ENCODE measurements at places on chromosomes 2 and 18.
A peak's percentile ranks its signal among the peaks of the same experiment; 100 is the strongest.

DNA sequence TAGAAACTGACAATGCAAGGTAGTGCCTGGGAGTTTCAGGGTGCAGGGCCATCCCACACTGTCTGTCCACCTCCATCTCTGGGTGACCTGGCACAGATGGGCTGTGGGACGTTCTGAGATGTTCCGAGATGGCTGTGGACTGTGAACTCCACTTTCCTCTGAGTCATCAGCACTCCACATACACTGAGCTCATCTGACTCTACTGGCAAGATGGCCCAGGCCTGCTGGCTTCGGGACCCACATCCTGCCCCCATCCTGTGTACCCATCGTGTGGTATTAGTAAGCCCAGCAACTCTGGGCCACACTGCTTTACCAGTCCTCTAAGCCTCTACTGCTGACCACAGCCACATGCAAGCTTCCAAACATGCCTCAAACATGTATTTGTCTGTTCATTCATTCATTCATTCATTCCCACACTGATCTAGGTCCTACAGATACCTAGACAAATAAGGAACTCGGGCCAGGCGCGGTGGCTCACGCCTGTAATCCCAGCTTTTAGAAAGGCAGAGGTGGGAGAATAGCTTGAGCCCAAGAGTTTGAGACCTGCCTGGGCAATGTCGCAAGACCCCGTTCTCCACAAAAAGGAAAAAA lies 124.8 kb upstream of the CXCR4 start:
- no peak overlapping the region for H3K27ac ChIP-seq
- no peak for DNase-seq

GRCh38 chr2:97654791-97655190 lies 8.9 kb downstream of the COX5B start:
- H3K36me3 ChIP-seq: peaks cover 13% of the 10 kb centered on the region
- no peaks in the 10 kb centered on the region for H3K27me3 ChIP-seq
- no peak overlapping the region for H3K27ac ChIP-seq
- no peaks in the 10 kb centered on the region for H3K4me1 ChIP-seq
- no peak for DNase-seq

- H3K27me3 ChIP-seq: no peaks in the 10 kb centered on the region
- DNase-seq: no peak
- H3K4me1 ChIP-seq: peaks cover 4% of the 10 kb centered on the region
These were observed 290.7 kb downstream of the SOX11 start for GRCh38 chr2:5982903-5983265.

- H3K27me3 ChIP-seq: no peaks in the 10 kb centered on the region
- no peak for DNase-seq
- H3K4me3 ChIP-seq: peak overlapping the region; percentile 100
- peak overlapping the region; percentile 98 for H3K27ac ChIP-seq
- no peaks in the 10 kb centered on the region for H3K36me3 ChIP-seq
These were observed 1.3 kb upstream of the BZW1 start for GRCh38 chr2:200810252-200810997.

DNA sequence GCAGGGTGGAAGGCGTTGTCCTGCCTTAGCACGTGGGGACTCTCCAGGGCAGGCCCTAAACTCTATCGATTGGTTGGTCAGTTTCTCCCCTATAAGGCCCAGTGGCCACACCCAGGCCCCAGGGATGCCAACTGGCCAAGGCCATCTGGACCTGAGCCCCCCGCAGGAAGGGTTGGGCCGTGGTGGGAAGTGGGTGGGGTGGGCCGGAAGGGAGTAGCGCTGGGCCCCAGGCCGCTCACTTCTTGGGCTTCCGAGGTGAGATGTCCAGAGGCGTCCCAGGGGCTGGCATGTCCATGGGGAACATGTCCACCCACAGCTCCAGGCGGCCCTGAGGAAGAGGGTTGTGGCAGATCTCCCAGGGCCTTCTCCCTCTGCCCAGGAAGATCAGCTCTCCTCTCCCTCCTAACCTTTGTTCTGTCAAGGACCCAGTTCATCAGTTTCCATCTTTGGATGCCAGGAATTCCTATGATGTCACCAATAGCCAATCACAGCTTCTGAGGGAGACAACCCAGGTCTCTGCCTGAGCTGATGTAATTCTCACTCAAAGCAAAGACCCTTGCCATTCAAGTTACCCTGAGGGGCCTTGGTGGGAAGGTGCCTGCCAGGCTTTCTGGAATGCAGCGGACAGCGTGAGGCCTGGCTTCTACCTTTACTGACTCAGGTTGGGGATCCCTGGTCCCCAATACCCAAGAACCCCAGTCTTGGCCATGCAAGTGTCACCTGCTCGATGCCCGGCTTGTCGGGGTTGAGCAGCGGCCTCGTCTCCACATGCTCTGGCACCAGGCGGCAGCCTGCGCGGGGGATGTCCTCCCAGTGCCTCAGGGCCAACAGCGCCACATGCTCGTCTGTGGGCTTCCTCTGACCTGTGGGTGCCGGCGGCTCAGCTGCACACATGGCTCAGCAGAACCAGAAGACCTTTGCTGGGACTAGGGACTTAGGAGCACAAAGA lies 14.4 kb downstream of the OTOF start:
- H3K27me3 ChIP-seq: no peaks in the 10 kb centered on the region
- H3K4me1 ChIP-seq: no peaks in the 10 kb centered on the region
- H3K4me3 ChIP-seq: no peak overlapping the region
- DNase-seq: no peak
- H3K27ac ChIP-seq: no peak overlapping the region

- no peak overlapping the region for H3K4me3 ChIP-seq
- H3K4me1 ChIP-seq: no peaks in the 10 kb centered on the region
- DNase-seq: no peak
- no peaks in the 10 kb centered on the region for H3K27me3 ChIP-seq
- no peak overlapping the region for H3K27ac ChIP-seq
- H3K36me3 ChIP-seq: no peaks in the 10 kb centered on the region
These were observed 65.6 kb upstream of the ZNF385B start for GRCh38 chr2:179927041-179927440.

- peak overlapping the region; percentile 89 for H3K27ac ChIP-seq
- H3K4me1 ChIP-seq: no peaks in the 10 kb centered on the region
- DNase-seq: no peak
- no peak overlapping the region for H3K4me3 ChIP-seq
- no peaks in the 10 kb centered on the region for H3K27me3 ChIP-seq
These were observed 78.4 kb upstream of the FZD7 start for GRCh38 chr2:201955231-201955630.
